Bronchus fibroblast of lung (primary cell): ENCODE measurements at places on chromosomes 4 and X. TPM values are rescaled to one million over a fixed set of nuclear protein-coding genes. Genes with fewer than 3 reads are reported as not detected.

Gene IQCM
- not detected in 2 replicates for total RNA-seq

Gene SHROOM4
- total RNA-seq = 0.59 and 0.84 TPM in 2 replicates

Gene HPSE
- 0.59 and 1.0 TPM in 2 replicates for total RNA-seq

Gene CT47A7
- not detected in 2 replicates for total RNA-seq

Gene VEGFC
- total RNA-seq = 23.2 and 27.1 TPM in 2 replicates

Gene POU4F2
- total RNA-seq = not detected in 2 replicates

Gene PPP2R2C
- total RNA-seq = 0.15 and 1.0 TPM in 2 replicates

Gene SASH3
- total RNA-seq = not detected in 2 replicates

Gene FAM9B
- total RNA-seq = not detected in 2 replicates

Gene DNAJB14
- 11.8 and 17.2 TPM in 2 replicates for total RNA-seq

Gene SPACA5
- total RNA-seq = not detected in 2 replicates

Gene LRIT3
- not detected in 2 replicates for total RNA-seq

Gene PHOX2B
- not detected in 2 replicates for total RNA-seq

Gene C1QTNF7
- total RNA-seq = 0.59 and 1.2 TPM in 2 replicates

Gene RAP1GDS1
- total RNA-seq = 39.4 and 49.3 TPM in 2 replicates

Gene NOX1
- not detected in 2 replicates for total RNA-seq
